ENCODE measurements at places on chromosomes 11 and 22. TPM values are rescaled to one million over a fixed set of nuclear protein-coding genes. Genes with fewer than 3 reads are reported as not detected.
A peak's percentile ranks its signal among the peaks of the same experiment; 100 is the strongest.

DNA sequence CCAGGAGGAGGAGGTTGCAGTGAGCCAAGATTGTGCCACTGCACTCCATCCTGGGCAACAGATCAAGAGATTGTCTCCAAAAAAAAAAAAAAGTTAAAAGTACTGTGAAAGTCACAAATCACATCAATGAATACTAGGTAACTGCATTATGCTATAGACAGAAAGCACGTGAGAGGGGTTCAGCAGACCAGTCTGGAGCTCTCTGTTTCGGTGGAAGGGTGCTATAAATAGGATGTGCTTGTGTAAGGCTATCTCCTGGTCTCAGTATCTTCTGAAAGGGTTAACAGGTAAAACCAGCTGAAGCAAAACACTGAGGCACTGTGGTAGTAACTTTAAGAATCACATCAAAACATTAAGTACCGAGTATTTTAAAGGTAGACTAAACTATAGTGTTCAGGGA, 43.4 kb downstream of the EIF4ENIF1 start:
- DNase-seq, result no peak

DNA sequence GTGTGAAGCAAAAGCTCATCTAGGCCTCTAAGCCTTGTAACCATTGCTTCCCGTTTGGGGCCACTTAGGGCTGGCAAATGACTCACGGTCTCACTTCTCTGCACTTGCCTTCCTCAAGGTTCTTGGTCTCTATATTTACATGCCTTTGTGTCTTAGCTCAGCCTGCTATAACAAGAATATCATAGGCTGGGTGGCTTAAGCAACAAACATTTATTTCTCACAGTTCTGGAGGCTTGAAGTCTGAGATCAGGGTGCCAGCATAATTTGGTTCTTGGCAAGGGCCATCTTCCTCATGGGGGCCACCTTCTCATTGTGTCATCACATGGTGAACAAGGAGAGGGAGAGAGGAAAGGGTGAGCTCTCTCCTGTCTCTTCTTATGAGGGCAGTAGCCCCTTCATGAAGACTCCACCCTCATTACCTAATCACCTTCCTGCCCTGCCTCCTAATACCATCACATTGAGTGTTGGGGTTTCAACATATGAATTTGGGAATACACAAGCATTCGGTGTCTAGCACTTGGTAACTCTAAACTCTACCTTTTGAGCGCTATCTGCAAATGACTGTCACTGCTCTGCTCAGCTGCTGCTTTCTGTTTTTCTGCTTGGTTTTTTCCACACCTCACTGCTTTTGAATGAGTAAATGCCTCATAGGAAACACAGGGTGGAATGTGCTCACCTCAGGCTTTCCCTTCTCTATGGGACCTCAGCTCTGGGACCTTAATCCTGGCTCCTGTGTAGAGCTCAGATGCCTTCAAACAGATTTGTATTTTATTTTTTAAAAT, 16.2 kb upstream of the ME3 start:
- peak; percentile 70 for DNase-seq

- DNase-seq, result no peak
These were observed 30.5 kb downstream of the TMPRSS5 start for GRCh38 chr11:113675565-113675964.

- DNase-seq, result no peak
These were observed 97.8 kb downstream of the PKNOX2 start for GRCh38 chr11:125262194-125262829.

DNA sequence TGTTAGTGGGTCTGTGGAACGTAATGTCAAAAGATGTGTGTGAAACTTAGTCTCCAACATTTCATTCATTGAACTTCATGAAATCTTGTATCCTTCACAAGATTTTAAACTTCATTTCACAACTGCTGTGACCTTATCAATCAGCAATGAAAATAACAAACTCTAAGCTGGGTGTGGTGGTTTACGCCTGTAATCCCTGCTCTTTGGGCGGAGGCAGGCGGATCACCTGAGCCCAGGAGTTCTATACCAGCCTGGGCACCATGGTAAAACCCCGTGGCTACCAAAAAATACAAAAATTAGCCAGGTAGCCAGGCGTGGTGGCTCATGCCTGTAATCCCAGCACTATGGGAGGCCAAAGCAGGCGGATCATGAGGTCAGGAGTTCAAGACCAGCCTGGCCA, 5.1 kb downstream of the CHKA start:
- DNase-seq, result no peak

- no peak for DNase-seq
These were observed 1.8 kb downstream of the RASSF10 start for GRCh38 chr11:13010749-13011465.

GRCh38 chr22:48495751-48496080, 1332.0 kb downstream of the BRD1 start:
- no peak for DNase-seq

MAFF gene
- total RNA-seq, result 2.7 TPM

PIK3IP1 gene
- 27.4 TPM for total RNA-seq

SLC22A6 gene
- not detected for total RNA-seq

- no peak for DNase-seq
These were observed 32.5 kb upstream of the APLNR start for GRCh38 chr11:57269571-57270021.

GRCh38 chr22:49282596-49282995, 545.1 kb downstream of the BRD1 start:
- no peak for DNase-seq

FXYD2 gene
- total RNA-seq, result not detected

- DNase-seq, result no peak
These were observed 59.9 kb downstream of the PAK1 start for GRCh38 chr11:77413850-77414460.

TMA7B gene
- 1.1 TPM for total RNA-seq

GRCh38 chr22:41875531-41876270, 39.2 kb downstream of the SHISA8 start:
- DNase-seq, result no peak

PRR33 gene
- 0.07 TPM for total RNA-seq

H19 gene
- total RNA-seq, result not detected

GRCh38 chr11:19767627-19768151, 55.1 kb downstream of the NAV2 start:
- DNase-seq, result no peak

- no peak for DNase-seq
These were observed 187.4 kb downstream of the MN1 start for GRCh38 chr22:27614006-27614649.

- no peak for DNase-seq
These were observed 9.4 kb downstream of the IGLL1 start for GRCh38 chr22:23570681-23571080.

DNA sequence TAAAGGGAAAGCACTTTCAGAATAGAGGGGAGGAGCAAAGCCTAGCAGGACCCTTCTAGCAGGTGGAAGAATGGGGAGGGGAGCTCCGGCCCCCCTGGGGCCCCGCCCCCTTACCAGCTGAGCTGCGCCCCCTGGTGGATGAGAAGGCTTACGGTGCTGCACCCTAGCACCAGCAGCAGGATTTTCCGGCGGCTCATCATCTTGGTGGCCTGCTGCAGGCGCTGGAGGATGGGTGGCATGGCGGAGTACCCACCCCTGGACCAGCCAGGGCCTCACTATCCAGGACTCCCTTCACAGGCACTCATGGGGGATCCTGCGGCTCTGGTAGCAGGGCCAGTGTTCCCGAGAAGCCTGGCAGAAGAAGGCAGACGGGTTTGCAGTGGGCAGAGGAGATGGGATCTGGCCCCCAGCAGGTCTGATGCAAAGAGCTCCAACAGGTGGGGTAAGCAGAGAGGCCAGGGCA, 3.8 kb downstream of the GAL3ST3 start:
- DNase-seq, result peak; percentile 88

- no peak for DNase-seq
These were observed 46.5 kb downstream of the GRAMD4 start for GRCh38 chr22:46666577-46667244.

DNA sequence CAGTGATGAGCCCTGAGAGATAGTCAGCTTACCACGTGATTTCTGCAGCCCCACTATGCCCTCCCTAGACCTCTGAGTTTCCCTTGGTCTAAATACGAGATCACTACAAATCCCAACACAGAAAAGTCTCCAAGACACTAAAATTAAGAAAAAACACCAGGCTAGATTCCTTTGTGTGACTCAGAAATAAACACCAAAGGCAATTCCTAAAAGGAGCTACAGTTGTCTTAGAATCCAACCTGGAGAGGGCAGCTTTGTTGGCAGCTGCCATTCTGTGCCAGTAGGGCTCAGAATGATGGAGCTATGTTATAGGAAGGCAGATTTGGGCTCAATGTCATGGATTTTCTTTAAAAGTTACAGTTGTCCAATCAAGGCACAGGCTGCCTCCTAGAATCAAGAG, 37.1 kb upstream of the HMGXB4 start:
- DNase-seq, result no peak

GRCh38 chr22:36067235-36067558, 38.6 kb upstream of the RBFOX2 start:
- DNase-seq, result no peak

DNA sequence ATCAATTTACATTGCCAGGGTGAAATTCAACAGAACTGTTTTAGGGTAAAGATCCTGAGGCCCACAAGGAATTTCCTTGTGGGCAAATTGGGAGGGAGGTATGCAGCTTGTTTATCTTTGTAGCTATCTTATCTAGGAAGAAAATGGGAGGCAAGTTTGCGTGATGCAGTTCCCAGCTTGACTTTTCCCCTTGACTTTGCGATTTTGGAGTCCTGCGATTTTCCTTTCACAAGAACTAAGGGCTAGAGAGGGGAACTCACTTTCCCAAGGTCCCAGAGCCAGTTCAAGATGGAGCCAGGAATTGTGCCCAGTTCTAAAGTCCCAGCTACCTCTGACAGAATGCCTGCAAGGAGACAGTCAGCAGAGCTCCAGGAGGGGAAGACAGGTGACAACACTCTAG, 30.7 kb downstream of the RIBC2 start:
- no peak for DNase-seq

- DNase-seq, result no peak
These were observed 159.9 kb upstream of the TENM4 start for GRCh38 chr11:79600711-79601110.

MS4A15 gene
- total RNA-seq, result not detected

DNA sequence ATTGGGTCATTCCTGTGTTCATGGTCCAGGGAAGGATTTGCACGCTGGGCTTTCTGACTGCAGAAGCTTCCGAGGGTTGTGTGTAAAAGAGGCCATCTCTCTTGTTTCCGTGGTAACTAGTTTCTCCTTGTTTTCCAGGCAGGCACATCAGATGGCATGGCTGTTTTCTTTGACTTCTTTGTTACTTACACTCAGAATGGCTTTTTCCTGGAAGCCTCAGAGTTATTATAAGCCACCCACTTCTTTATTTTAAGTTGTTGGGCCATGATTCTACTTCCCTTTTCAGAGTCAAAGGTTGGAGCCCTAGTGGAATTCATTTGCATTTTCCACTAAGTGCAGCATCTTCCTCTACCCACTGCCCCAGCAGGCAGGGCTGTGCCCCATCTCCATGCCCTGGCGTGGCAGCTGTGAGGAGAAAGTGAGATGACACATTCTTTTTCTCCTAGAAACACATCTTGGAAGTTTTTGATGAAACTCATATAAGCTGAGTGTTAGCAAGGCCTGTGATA, 94.9 kb downstream of the PRR5L start:
- DNase-seq, result peak; percentile 21

DNA sequence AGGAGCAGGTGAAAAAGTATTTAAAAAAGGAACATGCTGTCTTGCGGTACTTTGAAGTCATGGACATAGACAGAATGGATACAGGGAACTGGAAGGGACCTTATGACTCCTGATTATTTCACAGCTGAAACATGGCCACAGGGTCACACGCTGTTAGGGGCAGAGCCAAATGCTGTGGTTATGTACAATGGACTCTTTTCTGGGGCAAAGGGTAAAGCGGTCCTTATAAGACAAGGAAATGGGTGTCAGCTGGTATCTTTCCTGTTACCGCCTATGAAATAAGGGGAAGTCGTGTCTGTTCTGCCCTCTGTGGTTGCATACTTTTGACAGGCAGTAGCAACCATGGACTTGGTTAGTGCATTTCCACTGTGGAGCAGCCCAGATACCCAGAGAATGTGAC, 12.8 kb upstream of the ST14 start:
- DNase-seq, result peak; percentile 22

GRCh38 chr11:7559398-7560283, 45.8 kb downstream of the PPFIBP2 start:
- no peak for DNase-seq

DNA sequence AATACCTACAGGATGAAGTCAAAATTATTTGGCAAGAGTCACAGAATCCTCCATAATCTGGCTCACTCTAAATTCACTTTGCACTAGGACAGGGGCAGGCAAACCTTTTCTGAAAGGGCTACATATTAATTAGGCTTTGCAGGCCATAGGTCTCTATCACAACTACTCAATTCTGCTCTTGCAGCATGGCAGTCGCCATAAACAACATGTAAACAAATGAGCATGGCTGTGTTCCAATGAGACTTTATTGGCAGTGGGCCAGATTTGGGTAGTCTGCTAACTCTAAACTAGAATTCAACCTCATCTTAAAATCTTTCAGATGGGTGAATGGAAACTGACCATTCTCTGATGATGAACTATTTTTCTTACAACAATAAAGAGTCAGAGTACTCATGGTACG, 5.8 kb downstream of the THRSP start:
- DNase-seq, result no peak

AGBL2 gene
- 2.2 TPM for total RNA-seq

GRCh38 chr11:14519917-14520746, at the start of gene PSMA1:
Gene PSMA1 (minus strand): TSS chr11:14520386. CDS start chr11:14520299, 87 bp downstream.
- peak; percentile 98 for DNase-seq

GPR83 gene
- not detected for total RNA-seq

GRCh38 chr11:63851364-63851763, 12.5 kb downstream of the MARK2 start:
- DNase-seq, result no peak

DNA sequence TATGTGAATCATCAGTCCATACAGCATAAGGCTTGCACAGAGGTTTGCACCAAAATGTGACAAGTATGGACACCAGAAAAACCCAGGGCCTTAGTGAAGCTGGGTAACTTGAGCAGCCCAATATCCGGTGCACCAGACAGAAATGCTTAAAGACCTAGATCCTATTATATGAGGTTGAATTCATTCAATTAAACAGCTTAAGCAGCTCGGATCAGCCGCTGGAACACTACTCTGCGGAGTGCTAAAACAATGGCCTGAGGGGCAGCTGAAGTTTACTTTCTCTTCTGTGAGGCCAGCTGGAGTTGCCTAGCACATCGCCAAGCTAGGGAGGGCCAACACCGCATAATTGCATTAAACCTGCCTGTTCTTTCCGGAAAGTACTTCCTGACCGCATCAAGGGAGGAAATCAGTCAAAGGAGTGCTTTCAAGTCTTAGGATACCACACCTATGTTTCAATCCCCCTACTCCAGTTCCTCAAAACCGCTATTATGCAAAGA, 17.0 kb upstream of the FAM181B start:
- peak; percentile 53 for DNase-seq

TRPM5 gene
- total RNA-seq, result not detected

Data from activated naive CD4-positive, alpha-beta T cell treated with anti-CD3 and anti-CD28 coated beads for 36 hours (primary cell).